ENCODE measurements at places on chromosomes 3 and 15.
A peak's percentile ranks its signal among the peaks of the same experiment; 100 is the strongest.

DNA sequence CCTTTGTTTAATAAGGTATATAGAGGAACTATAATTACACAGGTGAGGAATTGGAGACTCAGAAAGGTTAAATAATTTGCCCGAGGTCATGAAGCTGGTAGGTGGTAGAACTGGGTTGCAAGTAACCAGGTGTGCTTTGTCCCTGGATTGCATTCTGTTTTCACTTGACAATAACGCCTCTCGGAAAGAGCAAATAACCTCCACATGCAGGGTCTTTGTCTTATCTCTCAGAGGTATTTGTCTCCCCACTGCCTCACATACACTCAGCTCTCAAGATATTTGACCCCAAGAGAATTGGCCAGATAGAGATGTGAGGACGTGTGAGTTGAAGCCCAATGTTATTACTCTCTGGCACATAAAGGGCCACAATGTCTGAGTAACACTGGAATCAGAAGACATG, 320.9 kb upstream of the ONECUT1 start:
- no peak for DNase-seq

DNA sequence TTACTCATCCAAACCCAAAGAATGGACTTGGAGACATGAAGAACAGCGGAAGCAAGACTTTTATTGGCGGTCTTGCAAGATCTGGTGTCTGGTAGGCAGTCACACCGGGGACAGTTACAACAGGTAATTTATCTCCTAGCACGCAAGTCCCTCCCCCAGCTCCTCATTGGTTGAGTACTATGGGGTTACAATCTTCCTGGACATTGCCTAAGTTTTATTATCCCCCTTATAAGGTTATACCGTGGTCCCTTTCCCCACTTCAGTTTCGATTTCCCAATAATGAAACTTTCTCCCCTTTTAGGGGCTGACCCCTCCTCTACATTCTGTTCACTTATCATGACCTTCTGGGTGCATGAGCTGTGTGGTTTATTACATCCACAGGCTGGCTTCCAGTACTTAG, 18.7 kb downstream of the ARL8B start:
- DNase-seq = no peak

DNA sequence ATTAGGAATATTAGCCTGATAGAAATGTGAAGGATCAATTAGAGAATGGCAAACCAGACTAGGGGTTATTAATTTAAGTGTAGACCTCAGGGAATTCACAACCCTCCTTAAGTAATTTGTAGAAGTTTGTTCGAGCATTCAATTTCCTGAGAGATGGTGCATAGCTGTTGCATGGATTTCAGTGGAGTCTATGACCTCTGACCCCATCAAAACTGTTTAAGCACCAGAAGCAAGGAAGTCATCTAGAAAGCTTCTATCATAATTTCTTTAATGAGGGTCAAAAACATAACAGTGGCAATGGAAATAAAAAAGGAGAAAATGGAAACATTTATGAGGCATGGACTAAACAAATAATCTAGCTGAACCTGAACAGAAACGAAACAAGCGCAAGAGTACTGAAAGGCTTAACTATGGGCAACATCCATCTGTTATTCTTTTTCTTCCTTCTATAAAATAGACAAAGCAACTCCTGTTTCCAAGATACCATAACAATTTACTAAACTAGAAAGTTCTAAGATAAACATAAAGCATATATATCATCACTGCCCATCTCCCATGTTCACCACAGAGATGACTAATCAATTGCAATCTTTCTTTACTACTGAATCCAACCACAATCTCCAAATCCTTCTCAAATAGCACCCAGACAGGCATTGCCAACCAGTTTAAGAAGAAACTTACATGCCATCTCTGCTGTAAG, 151.4 kb downstream of the THRB start:
- no peak for DNase-seq

DNA sequence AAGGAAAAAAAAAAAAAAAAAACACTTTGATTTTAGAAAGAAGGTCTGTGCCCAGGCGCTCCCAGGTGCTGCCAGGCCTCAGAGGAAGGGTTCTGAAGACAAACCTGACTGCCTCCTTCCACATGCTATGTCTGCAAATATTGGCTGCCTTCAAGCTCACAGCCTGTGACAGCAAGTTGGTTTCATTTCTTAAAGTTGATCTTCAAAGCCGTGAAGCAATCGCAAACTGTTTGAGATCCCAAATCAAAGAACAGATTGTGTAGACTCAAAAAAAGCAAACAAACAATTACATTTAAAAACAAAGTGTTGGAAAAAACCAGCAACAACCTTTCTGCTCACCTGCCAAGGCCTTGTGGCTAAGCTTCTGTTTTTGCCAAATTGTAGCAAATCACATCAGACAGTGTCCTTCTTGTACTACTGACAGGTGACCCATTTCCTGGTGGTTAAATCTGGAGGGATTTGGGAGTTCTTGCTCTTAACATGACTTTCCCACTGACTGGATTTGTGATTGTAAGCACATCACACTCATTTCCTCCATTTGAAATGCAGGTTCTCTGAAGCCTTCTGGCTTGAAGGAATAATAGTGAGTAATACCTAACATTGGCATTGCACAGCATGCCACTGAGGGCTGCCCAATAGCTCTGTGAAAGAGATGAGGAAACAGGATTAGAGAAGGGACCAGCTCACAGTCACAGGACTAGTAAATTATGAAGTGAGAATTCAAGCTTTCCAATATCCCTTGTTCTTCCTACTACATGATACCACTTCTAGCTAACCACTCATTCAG, 502.4 kb downstream of the LPP start:
- no peak for DNase-seq

DNA sequence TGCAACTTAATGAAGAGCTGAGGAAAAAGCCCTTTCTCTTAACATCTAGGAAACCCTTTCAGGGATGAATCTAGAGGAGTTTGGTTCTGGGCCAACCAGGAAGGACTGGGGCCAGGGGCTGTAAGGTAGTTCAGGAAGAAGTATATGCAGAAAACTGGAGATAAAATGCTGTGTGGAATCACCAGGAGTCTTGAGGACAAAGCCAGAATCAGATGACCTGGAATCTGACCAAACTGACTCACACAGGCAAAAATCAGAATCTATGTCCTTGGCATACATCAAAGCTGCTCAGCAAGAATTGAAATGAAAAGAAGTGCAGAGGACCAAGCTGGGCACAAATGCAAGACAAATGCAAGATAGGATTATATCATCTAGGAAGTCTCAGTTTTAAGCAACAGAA, 59.4 kb upstream of the ATP2C1 start:
- no peak for DNase-seq

DNA sequence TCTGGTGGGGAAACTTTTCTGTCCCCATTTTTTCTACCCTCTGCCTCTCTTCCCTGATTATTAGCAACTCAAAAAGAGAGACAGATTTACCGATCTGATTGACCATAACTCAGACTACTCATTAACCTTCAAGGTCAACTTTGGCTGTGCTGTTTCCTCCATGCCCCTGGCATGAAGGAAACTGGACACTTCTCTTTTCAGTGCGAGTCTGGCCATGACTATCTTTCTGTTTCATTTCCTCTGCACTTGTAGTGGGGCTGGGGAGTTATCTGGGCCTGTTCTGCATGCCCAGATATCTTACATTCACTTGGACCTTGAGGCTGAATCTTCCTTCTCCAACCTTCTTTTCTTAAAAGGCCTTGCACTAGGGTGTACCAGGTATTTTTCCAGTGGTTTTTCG, 76.9 kb upstream of the SLCO2A1 start:
- DNase-seq = no peak

DNA sequence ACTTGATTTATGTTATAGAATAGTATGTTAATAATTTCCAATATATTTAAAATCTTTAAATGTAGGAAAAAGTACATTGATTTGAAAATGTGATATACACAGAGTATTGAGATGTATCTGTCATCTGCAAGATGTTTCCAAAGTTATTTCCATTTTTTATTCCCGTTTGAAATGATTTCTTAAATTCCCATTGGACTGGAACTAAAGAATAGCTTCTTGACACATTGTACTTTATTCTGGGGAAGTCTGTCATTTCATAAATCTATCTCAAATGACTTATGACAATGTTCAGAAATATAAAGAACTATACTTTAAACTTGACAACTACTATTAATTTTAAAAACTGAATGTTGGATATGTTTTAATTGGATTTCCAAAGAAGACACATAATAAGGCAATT, 489.6 kb downstream of the ROBO2 start:
- no peak for DNase-seq

- no peak for DNase-seq
These were observed 27.3 kb downstream of the PTPN23 start for GRCh38 chr3:47407896-47408838.

GRCh38 chr15:65612949-65613744, 2.2 kb upstream of the INTS14 start:
- no peak for DNase-seq

GRCh38 chr3:171847133-171847532, 4.0 kb downstream of the TMEM212 start:
- no peak for DNase-seq

- no peak for DNase-seq
These were observed 6.5 kb downstream of the METTL6 start for GRCh38 chr3:15420871-15421270.

- DNase-seq = no peak
These were observed 67.6 kb downstream of the FNDC3B start for GRCh38 chr3:172106989-172107388.

DNA sequence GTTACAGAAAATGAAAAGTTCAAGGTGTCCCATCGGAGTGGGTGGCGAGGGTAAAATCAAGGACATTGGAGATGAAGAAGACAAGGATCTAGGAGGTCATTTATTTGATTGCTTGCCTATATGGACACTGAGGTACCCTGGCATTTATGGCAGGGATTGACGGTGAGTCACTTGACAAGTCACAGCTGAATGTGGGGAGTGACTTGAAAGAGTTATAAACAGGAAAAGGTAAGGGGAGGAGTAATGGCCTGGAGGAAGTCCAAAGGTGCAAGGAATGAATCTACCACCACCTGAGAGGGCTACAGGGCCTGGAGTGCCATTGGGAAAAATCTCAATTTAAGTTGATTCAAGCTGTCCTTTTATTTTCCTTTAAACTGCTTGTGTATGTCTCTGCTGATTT, 11.8 kb upstream of the SGO1 start:
- no peak for DNase-seq

GRCh38 chr3:72309661-72310418, 524.9 kb upstream of the PROK2 start:
- DNase-seq = no peak

DNA sequence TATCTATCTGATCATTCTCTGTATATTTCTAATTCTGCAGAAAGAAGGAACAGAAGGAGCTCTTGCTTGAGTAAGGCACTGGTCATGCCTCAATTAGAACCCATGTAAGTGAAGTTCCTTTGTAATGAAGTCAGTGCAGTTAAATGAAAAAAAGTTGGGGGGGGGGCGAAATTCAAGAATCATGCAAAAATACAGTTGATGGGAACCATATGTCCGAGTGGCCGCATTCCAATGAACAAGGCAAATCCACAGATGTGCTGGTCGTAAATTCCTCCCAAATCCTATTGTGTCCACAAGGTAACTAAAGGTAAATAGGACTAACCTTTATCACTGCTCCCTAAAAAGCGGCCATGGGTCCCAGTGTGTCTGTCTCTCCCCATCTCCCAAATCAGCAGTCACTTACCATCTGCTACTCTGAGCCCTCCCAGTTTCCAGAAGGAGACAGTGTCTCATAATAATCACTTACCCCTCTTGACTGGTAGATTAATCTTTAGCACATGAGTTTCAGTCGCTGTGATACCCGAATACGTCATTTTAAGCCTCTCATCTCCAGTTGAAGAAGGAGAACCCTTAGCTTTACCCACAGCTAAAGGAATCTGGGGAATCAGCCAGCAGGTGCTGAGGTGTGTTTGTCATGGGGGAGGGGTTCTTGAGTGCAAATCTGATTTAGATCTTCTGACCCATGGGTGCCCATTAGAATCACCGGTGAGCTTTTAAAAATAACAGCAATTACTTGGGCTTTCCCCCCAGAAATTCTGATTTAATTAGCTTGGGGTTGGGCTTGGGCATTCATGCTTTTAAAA, 56.3 kb upstream of the EPHB3 start:
- DNase-seq = no peak

DNA sequence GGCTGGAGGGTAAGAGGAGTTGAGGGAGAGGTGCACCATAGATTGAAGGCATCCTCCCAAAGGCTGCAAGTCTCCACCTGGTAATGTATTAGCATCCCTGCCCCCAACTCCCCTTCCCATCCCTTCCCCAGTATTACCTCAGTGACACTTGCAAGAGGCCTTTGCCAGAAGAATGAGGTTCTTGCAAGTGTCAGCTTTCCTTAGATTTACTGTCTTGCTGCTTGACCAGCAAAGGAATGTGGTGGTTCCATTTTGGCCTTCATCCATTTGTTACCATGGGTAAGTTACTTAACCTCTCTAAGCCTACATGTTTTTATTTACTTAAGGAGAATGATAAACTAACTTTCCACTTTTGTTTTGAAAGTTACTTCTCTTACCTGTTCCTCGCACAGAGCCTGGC, 108.9 kb downstream of the LRTM1 start:
- no peak for DNase-seq

- no peak for DNase-seq
These were observed 15.8 kb downstream of the SCG5 start for GRCh38 chr15:32657198-32657883.

GRCh38 chr15:63157891-63158431, 684 bp upstream of the RPS27L start:
- peak; percentile 31 for DNase-seq

DNA sequence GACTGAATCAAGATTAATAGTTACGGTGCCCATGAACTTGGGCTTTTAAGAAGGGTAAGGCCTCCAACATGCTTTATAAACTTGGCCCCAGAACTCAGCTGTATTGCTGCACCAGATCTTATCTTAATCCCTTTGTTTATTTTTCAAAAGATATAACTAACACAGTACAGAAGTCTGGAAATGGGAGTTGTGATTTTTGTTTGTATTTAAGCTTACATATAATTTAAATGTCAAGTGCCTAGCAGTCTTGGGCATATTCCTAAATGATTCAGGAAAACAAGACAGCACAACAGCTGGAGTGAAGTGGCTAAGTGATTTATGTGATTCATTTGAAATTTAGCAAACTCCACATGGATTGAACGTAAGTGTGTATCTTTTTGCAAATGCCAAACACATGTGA, 56.2 kb downstream of the NBEAL2 start:
- DNase-seq = no peak

GRCh38 chr3:42057561-42058211, 33.5 kb upstream of the TRAK1 start:
- DNase-seq = no peak

- no peak for DNase-seq
These were observed at the start of gene NTRK3 for GRCh38 chr15:88256279-88257230. Gene NTRK3 (minus strand): TSS chr15:88256739. CDS start chr15:88256153, 586 bp downstream.

GRCh38 chr3:188197388-188197847, 43.5 kb downstream of the LPP start:
- DNase-seq = no peak

DNA sequence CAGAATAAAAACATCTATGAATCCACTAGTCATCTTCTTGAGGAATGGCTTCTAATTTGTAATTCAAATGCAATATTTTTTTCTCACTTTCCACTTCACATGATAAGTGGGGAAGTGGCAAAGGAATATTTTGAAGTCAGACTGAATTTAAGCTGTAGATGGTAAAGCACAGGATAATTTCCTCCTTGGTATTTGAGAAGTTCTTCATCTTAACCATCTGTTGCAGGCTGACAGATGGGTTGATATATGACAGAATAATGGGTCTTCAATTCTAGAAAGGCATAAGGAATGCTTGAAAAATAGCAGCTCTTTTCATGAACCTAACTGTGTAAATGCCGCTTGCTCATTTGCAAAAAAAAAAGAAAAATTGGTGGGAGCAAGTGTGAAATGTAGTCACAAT, 66.5 kb upstream of the SNTN start:
- DNase-seq = no peak

- DNase-seq = no peak
These were observed 109.0 kb upstream of the SLC2A2 start for GRCh38 chr3:171135549-171135948.

- no peak for DNase-seq
These were observed at the start of gene HGD for GRCh38 chr3:120682095-120682681. Gene HGD (minus strand): TSS chr3:120682239. CDS start chr3:120682111, 128 bp downstream.
